ENCODE measurements at places on chromosomes 6 and 20.

- no peak for DNase-seq
These were observed 27.0 kb downstream of the HECA start for GRCh38 chr6:139161817-139162284.

GRCh38 chr6:148693882-148694484, 52.8 kb upstream of the UST start:
- DNase-seq: no peak

DNA sequence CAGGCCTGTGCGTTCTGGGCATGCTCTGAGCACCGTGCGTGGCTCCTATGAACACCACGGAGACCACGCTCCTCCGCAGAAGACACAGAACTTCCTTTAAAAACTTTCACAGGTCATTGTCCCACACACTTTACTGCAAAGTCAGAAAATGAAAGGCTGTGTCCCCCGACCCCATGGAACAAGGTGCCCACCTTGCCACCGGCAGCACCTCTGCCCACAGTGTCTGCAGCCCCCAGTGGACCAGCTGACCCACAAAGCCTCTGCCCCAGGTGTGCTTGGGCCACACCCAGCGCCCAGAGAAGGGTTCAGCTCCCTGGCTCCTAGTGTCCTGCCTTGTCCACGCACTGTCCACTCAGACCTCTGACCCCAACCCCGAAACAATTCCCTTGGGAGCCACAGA, 8.7 kb downstream of the TAF4 start:
- no peak for DNase-seq

DNA sequence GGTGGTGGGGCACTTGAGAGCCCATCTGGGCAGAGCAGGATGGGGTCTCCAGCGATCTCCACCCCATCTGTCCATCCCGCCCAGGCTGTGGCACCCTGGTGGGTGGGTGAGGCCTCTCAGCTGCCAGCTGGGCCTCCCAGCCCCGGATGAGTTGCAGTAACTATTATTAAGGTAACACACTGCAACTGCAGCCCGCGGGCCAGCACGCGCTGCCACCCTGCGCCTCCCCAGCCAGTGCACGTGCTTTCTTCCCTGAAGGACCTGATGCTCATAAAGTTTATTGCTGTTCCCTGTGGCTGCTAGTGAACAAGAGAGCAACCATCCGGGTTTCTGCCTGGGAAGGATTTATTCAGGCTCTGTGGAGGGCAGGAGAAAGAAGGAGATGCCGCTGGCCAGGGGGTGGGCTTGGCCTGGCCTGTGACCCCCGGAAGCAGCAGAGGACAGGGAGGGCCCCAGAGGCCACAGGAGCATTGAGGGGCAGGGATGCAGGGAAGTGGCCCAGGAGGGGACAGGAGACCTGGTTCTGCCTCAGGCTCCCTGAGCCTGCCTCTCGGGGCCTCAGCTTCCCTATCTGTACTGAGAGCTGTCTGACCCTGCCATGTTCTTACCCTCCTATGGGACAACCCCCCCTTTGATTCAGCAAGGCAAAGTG, 1.7 kb downstream of the IP6K3 start:
- peak; percentile 33 for DNase-seq

GRCh38 chr6:79796197-79796596, 151.2 kb downstream of the ELOVL4 start:
- no peak for DNase-seq

DNA sequence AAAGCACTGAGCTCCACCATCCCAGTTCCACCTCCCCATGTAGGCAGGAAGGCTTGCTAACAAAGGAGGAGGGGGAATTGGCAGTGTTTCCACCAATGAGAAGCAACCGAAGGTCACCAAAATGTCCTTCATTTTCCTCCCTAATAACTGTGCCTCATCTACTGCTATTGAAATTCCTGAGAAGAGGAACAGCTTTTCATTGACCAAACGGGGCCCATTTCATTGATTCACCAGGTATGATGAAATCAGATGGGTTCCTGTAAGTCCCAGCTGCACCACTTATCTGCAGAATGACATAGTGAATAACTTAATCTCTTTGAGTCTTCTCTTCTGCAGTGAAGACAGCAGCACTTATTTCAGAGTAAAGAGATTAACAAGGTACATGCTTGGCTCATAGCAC, 17.3 kb downstream of the TREM1 start:
- DNase-seq: no peak

GRCh38 chr20:47561180-47561579, 59.5 kb downstream of the NCOA3 start:
- no peak for DNase-seq

DNA sequence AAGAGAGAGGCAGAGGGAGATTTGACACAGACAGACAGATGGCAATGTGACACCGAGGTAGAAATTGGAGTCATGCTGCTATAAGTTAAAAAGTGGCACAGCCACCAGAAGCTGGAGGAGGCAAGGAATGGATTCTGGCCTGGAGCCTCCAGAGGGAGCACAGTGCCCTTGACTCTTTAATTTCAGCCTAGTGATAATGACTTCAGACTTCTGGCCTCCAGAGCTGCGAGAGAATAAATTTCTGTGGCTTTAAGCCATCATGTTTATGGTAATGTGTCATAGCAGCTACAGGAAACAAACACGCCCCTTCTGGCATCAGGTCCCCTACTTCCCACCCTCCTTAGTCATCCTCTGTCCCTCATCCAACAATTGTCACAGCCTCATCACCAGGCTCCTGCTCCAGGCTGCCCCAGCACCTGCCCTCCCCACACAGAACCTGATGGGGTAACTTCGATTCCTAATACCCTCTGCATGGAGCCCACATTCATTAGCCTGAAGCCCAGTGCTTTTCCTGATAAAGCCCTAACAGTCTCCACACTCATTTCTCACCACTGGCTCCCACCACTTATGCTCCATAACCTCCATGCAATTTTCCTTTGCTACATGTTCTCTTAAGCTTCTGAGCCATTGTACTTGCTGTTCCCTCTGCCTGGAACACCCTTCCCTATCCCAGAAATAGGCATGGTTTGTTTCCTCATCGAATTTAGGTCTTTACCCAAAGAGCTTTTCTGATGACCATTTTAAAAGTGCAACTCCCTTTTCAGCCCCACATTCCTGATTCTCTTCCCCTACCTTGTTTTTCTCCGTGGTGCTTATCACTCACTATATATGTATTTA, 69.7 kb upstream of the TOX2 start:
- DNase-seq: peak; percentile 34

DNA sequence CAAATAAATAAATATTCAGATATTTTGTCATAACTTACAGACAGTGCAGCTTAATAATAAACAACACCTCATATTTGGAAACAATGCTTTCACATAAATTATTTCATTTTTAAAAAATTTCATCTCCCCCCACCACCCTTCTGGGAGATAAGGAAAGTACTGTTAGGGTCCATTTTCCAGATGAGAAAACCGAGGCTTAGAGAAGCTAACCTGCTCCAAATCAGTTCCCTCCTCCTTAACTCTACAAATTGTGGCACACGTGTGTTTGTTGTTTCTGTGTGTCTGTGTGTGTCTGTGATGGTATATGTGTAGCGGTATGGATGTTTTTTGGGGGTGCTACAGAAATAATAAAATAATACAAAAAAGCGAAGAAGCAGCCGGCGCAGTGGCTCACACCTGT, 54.2 kb upstream of the NAA20 start:
- DNase-seq: no peak

GRCh38 chr6:16146028-16146427, 17.1 kb downstream of the MYLIP start:
- no peak for DNase-seq

- DNase-seq: no peak
These were observed 207.5 kb downstream of the TINAG start for GRCh38 chr6:54515713-54516112.

DNA sequence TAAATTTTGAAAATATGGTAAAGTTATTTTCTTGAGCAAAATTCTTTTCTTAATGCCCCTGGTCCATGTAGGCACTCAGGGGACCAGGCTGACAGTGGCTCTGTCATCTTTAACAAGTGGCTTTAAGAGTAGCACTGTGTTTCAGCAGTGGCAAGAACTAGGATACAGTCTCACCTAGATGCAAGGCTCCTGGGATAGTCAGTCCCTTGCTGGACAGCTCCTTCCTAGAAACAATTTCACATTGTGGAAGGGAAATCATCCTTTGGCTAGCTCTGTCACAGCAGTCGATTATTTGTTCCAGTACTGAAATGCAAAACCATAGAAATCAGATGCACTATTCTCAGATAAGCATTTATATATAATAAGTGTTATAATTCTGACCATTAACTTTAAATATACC, 175.4 kb upstream of the KCNQ5 start:
- DNase-seq: no peak

- DNase-seq: no peak
These were observed 275.0 kb downstream of the KHDC1L start for GRCh38 chr6:72950114-72950860.

DNA sequence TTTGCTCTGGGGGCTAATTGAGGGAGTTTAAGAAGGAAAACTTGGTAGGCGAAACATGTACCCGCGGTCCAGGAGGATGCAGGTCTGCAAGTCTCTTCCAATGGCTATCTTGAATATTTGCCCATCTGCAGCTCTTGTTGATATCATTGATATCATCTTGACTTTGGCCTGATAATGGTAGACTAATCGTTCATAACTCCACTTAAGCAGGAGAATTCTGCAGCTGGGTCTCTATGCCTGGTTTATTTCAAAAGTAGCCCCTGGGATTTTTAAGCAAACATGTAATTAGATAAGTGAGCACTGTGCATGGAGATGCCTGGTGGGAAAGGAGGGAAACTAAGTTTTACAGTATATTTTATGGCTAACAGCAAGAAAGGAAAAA, 52.7 kb downstream of the ADGB start:
- no peak for DNase-seq

GRCh38 chr20:39563349-39563748, 601.2 kb downstream of the DHX35 start:
- DNase-seq: no peak

GRCh38 chr6:137095651-137096238, 51.0 kb upstream of the IL20RA start:
- no peak for DNase-seq

- DNase-seq: peak; percentile 4
These were observed 301.2 kb downstream of the RNGTT start for GRCh38 chr6:88662163-88662580.

DNA sequence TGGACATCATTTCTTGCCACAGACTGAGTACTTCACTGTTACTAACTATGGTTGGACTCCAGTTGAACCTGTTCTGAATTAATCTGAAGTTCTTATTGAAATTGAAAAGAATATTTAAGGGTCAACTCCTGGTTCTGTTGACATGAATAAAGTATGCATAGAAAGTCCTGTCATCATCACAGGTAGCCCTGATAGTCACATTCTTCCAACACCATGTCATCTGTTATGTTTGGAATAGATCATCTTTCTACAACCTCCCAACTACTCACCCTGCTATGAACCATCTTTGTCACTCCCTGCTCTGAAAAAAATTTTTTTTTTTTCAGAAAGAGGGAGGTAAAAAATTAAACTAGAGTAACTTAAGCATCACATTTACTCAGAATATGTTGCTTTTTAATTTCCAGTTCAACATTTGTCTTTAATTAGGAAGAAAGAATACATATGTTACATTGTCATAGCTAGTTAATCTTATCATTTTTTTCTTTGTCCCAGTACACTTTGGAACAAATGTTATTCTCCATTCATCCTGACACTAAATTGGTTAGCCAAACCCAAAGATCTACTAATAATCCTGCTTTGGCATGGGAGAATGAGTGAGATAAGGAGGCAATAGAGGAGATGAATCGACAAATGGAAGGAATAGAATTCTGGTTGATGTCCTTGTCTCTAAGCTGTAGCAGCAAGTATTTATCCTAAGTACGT, 775.1 kb upstream of the NRSN1 start:
- no peak for DNase-seq

- no peak for DNase-seq
These were observed 95.6 kb downstream of the HDGFL1 start for GRCh38 chr6:22664968-22665367.

DNA sequence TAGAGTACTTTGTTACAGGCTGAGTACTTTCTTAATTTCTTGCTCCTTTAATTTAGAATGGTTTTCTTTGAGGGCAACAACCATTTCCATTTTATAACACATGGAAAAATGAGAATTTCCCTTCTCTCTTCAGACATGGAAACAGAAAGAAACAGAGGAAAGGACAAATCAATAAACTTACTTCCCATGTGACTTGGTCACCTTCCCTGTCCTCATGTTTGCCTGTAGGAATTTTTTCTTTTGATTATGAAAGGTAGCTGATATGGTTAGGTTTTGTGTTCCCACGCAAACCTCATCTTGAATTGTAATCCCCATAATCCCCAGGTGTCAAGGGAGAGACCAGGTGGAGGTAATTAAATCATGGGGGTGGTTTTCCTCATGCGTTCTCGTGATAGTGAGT, 169.7 kb downstream of the PHF3 start:
- DNase-seq: no peak

DNA sequence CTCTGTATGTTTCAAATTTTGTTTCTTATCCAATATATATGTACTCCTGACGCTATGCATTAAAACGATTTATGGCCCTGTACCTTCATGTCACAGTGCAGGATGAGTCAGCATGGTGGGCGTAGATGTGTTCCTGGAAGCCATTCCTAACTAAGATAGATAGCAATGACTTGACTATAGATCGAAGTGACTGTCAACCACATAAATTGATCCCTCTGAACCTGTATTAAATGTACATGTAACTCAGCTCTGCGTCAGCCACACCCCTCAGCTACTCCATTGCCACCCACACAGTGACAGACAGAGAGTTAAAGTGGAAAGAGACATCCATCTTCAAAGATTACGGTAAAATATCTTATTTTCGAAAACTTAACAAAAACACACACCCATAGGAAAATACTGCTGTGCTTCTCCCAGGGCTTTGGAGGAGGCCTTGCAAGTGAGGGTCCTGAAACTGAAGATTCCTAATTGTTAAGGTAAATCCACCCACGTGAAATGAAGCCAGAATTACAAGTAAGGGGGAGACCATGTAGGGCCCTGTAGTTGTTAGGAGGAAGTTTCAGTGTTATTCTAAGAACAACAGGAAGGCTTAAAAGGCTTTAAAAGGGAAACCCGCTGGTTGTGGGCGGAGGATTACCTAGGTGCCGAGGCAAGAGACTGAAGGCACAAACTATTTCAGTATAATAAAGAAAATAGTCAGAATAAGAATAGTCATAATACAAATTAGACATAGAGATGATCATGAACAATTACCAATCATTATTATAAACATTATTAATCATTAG, 10.3 kb upstream of the RAD21L1 start:
- no peak for DNase-seq

DNA sequence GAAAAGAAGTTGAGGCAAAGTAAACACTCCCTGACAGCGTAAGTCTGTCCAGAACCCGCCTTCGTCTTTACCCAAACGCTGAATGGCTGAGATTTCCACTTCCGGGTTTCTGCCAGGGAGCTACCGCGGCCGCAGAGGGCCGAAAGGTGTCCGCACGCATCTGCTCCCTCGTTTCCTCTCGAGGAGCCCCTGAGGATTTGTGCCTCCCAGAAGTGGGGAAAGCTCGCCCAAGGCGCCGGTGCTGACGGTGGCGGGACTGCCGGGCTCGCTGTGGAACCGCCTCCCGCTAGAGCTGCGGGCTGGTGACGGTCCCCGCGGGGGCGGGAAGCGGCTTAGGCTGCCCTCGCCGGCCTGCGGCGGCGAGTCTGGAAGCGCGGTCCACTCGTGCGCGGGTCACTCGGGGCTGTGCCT, 1760.2 kb upstream of the DEFB115 start:
- DNase-seq: peak; percentile 35

Measured in NCI-H1105 (cell line).